ENCODE measurements at places on chromosomes 5 and 9. TPM values are rescaled to one million over a fixed set of nuclear protein-coding genes. Genes with fewer than 3 reads are reported as not detected.

DNA sequence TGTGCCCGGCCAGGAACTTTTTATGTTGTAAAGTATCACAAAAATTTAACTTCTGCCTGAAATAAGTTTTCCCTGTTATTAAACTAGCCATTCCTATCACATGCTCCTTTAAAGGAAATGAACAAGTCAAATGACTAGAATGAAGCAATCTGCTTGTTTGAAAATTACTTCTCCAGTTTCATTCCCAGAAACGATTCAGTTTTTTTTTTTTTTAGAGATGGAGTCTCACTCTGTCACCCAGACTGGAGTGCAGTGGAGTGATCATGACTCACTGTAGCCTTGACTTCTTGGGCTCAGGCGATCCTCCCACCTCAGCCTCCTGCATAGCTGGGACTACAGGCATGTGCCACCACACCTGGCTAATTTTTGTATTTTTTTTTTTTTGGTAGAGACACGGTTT is 13.3 kb upstream of the GNG10 start:
- DNase-seq = no peak

C1QTNF3 gene
- 0.51 TPM for total RNA-seq

DNA sequence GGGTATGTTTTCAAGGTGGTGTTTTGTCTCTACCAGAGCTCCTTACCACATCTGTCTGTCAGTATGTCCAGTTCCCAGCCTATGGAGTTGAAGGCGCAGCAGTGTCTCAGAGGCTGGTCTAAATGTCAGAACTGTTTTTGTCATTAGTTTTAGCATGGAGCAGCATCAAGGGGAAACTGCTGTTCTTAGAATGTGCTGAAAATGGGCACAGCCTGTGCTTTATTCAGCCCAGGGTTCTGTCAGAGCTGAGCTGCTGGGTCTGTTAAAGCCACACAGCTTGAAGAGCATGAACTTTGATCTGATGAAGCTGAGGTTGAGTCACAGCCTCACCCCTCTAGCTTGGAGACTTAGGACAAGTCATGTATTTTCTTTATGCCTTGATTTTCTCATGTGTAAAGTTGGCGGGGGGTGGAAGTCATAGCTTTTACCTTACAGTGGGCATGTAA is 71.9 kb downstream of the RALGPS1 start:
- DNase-seq = no peak

DNA sequence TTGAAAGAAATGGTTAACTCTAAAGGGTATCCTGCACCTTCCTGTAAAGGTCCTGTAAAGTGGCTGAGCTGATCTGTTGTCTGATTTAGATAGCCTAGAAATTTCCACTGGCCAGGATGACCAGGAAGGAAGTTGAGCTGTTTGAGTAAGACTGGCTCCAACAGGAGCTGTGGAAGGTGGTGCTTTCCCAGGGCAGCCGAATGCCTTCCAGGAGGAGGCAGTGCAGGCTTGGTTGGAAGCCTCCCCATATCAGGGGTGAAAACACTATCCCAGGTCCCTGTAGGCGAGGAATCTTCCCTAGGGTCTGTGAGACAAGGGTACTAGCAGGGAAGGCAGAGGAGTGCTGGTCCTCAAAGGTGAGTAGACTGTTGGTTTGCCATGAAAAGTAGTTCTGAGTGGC is 98.4 kb downstream of the LIX1 start:
- DNase-seq = peak; percentile 30

DNA sequence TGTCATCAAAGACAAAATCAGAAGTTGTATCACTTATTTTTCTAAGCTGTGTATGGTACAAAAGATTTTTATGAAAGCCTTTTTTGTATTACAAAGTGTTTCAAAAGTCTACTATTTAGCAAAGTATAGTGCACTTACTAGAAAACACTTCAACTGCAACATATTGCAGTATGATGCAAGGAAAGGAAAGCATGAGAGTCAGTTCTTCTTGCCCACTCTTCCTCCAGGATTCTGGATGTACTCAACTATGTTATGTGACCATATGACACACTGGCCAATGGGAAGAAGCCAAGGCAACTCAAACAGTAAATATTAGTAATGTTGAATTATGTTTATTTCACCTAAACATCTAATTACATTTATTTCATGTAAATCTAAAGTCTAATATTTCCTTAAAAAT is 49.5 kb upstream of the TYRP1 start:
- DNase-seq = no peak

IFNA2 gene
- total RNA-seq = not detected

DNA sequence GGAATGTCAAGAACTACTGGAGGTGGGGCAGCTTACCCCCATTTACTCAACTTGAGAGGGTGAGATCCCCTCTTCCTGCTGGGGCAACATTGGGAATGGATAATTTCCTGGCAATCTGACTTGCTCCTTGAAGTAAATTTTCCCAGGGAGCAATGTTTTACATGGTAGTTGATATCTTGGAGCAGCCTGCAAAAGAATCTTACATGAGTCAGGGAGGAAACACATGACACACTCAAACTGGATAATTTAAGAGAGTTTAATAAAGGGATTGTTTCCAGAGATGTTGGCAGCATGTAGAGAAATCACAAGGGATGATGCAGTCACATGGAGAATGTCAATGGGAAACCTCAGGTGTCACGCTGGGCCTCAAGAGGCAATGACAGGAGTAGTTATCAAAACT is 212.5 kb downstream of the GAS1 start:
- peak; percentile 60 for DNase-seq

DNA sequence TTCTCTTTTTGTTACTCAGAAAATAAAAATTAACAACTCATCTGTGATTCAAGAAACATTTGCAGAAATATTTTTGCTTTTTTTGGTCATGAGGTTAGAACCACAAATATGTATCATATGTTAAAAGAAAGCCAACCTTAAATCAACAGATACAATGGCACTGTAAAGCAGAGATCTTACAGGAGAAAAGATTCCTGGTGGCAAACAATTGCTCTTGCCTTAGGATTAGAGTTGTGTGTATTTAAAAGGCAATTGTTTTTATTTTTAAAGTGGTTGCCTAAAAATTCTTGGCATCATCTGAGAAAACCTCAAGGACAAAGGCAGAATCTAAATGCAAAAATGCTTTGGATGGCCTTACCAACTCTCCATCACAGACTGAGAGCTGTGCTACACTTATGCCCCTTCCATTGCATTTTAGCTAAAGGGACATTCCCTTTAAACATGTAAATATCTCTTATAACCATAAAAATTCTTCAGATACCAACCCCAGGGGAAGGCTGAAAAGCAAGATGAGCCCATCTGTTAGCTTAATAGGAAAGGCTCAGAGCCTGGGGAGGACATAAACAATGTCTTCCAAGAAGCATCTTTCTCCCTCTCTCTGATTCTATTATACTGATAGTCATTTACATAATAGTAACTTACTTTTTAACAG is 100.4 kb downstream of the FAM114A2 start:
- peak; percentile 3 for DNase-seq

Measured in HFFc6 (cell line).